Activated T-helper 1 cell treated with Interleukin-2 at 50 U/mL for 16 hours (primary cell): ENCODE measurements at places on chromosomes 7 and 10.

GRCh38 chr7:45980181-45980905 lies 59.3 kb upstream of the IGFBP3 start:
- DNase-seq = no peak

DNA sequence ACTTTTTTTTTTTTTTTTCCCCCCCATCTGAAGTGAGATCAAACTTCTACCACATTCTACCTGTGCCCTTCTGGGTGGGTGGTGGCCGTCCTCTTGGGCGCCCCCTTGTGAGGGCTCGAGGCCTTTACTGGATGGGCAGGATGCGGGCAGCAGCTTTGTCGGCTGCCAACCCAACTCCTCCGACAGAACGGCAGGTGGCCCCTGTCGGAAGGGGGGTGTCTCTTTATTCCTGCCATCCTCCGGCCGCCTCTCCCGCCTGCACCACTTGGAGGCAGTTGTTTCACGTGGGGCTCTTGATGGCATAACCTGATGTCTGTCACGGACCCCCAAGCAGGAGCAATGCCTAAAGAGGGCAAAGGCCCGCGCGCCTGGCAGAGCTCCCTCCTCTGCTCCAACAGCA lies 31.0 kb downstream of the AMZ1 start:
- peak; percentile 49 for DNase-seq

DNA sequence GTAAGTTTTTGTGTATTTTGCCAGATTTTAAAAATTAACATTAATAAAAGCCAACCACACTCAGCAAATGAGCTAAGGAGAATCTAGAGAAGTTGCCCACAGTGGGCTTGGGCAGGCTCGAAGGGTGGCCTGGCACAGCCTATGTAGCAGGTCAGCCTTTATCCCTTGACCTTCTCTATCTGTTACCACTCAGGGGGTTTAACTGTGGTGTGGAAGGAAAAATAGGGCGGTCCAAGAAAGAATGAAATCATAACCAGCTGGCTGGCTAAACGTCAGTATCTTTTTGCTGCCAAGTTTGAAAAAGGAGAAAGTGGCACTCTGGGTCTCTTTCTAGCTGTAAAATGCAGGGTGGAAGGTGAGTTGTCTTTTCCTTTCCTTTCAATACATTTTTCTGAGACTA lies 130.3 kb upstream of the ASAH2 start:
- DNase-seq = no peak

GRCh38 chr10:99358101-99358500 lies 28.9 kb downstream of the CNNM1 start:
- DNase-seq = no peak

DNA sequence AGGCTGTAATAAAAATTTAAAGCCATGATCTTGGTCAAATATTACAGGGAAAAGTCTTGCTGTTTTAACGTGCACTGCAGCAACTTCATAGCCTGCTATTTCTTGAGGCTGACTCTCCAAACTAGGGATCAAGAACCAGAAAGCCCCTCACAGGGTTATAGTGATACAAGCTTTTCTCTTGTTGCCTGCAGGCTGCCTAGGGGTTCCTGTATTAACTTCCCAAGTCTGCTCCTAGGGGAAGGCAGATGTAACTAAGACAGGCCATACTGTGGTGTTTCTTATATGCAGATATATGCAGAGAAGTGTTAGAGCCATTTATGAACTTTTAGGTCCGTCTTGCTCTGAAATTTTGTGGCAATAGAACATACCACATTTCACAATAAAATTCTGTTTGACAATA lies 175.7 kb downstream of the FOXP2 start:
- no peak for DNase-seq

- DNase-seq = no peak
Measured at GRCh38 chr10:128211064-128211504, 84.9 kb upstream of the MKI67 start.

GRCh38 chr10:128116851-128117615 lies 9.2 kb downstream of the MKI67 start:
- no peak for DNase-seq

DNA sequence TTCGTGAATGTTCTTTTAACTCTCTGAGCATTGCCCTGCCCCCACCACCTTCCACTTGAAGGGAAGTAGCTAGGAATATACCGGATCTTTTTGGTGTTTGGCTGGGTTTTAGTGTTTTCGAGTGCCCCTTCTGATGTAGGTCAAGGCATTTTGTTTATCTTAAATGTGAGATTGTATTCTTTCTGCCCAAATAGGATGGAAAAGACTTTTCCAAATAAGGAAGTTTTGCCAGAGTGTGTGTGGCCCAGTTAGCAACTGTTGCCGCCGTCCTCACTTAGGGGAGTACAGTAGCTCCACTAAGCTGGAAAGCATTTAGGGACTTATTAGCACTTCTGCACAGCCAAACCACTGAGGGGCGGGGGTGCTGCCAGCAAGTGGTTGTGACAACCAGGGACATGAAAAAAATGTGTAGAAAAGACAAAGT lies 29.8 kb upstream of the VCL start:
- DNase-seq = no peak
